ENCODE measurements at places on chromosomes 12 and 14.

DNA sequence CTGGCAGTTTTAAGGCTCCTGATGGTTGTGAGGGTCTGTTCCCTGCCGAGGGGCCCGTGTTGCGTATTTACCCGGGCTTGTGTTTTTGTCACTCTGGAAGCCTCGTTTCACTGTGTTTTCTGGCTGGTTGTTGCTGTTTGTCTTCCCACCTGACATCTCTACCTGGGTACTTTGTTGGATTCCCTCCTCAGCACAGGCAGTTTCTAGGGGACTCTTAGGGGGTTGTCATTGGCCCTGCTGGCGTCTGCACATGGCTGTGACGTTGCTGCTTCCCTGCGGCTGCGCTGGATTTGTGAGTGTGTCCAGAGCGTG, 6.4 kb downstream of the FBRSL1 start:
- DNase-seq = no peak

- DNase-seq = no peak
These were observed 87.5 kb downstream of the SETD3 start for GRCh38 chr14:99393059-99393655.

GRCh38 chr12:26233631-26234030, 38.3 kb downstream of the SSPN start:
- no peak for DNase-seq

DNA sequence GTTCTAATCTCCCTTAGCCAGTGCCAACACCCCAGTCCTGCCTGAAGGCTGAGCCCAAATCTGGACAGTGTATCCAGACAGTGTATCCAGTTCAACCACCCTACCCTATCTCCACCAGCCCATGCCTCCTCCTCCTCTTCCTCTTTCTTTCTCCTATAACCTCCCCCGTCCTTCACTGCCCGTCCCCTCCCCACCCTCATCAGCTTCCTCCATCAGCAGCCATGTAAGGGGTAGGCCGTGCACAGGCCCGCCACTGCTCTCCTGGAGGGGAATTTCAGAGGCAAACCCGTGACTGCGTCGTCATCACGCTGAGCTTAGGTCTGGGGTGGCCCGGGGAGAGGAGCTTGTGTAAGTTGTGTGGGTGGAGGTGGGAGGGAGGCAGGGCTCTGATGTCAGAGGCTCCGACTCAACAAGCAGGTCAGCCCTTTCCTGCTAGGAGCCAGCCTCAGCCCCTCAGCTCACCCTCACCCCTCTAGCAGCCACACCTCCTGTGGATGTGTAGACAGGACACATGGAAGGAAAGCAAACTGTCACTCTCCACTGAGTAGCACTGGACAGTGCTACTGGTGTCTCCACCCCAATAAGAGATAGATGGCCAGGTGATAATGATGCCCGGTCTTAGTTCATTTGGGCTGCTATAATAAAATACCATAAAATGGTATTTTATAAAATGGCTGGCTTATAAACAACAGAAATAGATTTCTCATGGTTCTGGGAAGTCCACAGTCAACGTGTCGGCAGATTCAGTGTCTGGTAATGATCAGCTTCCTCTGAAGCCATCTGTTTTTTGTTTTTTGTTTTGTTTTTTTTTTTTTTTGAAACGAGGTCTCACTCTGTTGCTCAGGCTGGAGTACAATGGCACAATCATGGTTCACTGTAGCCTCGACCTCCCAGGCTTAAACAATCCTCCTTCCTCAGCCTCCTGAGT, 50.5 kb downstream of the IRF2BPL start:
- no peak for DNase-seq

DNA sequence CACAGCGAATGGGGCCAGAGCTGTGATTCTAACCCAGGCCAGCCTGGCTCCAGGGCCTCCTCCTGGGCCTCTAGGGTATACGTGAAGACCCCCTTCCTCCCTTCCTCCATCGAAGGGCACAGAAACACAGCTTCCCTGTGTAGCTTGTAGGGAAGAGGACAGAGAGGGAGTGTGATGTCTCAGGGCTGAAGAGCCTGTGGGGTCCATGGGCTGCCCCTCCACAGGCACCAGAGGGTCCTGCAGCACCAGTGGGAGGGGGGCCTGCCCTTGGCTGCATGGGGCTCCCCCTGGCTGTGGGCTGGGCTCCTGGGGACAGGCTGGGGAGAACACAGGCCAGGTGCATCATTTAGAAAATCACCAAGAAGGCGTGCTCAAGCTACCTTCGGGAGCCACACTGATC, 178.5 kb downstream of the CALM1 start:
- no peak for DNase-seq

GRCh38 chr14:92635031-92635430, 113.4 kb downstream of the LGMN start:
- DNase-seq = peak; percentile 69

- DNase-seq = no peak
These were observed 11.3 kb upstream of the GNG2 start for GRCh38 chr14:51849097-51849496.

DNA sequence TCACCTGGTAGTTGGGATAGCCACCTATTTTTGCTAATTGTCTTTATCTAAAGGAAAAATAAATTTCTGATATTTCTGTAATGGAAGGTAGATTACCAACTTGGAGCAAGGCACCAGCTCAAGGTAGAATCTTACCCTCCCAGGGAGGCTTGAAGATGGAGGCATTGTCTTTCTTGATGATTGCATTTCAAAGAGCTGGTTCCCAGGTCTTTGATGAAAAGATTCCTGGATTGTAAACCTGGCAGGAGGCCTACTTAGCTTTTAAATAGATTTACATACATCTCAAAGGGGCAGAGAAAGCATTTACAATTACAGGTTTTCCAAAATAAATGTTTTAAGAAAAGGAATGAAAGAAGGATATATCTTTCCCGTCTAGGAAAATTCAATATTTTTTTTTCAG, 729.2 kb downstream of the LRFN5 start:
- DNase-seq = no peak

DNA sequence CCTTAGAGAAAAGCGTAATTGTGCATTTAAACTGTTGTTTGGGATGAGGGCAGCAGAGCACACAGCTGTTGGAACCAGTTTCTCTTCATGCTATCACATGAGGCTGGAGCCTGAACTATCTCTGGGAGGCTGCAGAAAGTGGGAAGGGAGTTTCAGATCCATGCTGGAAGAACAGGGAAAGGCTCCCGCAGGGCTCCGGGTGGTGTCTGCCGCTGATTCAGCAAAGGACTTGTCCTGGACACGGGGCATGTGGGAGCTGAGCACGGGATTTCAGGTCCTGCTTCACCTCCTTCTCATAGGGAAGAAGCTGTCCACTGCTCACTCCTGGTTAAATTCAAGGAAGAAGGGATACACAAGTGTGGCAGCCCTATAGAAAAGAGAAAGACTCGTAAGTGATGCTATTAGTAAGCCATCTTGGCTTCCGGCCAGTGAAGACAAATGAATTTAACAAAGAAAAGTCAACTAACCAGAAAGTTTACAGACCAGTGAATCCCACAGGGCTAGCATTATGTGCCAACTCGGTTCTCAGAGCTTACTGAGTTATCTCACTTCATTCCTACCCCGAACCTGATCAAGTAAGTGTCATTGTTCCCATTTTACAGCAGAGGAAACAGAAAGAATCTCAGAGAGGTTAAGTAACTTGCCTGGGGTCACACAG, 6.7 kb upstream of the FZD10 start:
- DNase-seq = no peak

DNA sequence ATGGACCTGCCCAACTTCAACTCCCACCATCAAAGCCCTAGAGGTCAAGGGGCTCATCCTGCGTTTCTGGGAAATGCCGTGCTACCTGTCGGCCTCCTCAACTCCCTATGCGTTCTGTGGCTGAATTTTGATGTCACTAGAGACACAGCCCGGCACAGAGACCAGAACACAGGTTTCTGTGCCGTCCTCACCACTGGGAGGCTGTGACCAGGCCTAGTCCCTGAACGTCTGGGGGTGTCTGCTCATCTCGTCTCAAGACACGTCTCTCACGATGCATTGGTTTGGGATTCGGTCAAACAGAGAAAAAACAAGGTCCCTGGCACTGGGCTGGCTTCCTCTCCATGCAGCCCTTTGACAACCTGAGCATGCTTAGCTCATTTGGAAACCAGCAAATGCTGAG, 33.5 kb downstream of the SLC15A4 start:
- DNase-seq = no peak

GRCh38 chr12:119008691-119009221, 27.4 kb downstream of the SRRM4 start:
- peak; percentile 61 for DNase-seq

GRCh38 chr12:70002097-70002911, 177.3 kb downstream of the MYRFL start:
- no peak for DNase-seq

GRCh38 chr14:53174918-53175317, 21.8 kb upstream of the DDHD1 start:
- DNase-seq = no peak

- no peak for DNase-seq
These were observed 132.5 kb upstream of the RFLNA start for GRCh38 chr12:124162151-124163110.

DNA sequence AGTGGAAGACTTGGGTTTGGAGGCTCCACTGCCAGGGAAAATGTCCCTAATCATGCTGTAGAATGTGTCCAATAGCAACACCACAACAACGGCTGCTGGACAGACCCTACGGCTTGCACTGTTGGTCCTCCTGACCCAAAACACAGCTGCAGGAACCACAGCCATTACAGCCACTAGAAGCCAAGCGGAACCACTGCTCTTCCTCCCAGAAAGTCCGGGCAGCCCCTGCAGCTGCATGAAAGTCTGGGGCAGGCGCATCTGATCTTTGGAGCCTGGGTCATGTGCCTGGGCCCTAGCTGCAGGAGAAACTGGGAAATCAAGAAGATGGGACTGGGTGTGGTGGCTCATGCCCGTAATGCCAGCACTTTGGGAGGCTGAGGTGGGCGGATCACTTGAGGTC, 124.7 kb upstream of the METAP2 start:
- DNase-seq = no peak

GRCh38 chr14:64723691-64724577, 19.7 kb downstream of the PLEKHG3 start:
- DNase-seq = no peak

GRCh38 chr14:53295372-53295771, 142.2 kb upstream of the DDHD1 start:
- DNase-seq = no peak

DNA sequence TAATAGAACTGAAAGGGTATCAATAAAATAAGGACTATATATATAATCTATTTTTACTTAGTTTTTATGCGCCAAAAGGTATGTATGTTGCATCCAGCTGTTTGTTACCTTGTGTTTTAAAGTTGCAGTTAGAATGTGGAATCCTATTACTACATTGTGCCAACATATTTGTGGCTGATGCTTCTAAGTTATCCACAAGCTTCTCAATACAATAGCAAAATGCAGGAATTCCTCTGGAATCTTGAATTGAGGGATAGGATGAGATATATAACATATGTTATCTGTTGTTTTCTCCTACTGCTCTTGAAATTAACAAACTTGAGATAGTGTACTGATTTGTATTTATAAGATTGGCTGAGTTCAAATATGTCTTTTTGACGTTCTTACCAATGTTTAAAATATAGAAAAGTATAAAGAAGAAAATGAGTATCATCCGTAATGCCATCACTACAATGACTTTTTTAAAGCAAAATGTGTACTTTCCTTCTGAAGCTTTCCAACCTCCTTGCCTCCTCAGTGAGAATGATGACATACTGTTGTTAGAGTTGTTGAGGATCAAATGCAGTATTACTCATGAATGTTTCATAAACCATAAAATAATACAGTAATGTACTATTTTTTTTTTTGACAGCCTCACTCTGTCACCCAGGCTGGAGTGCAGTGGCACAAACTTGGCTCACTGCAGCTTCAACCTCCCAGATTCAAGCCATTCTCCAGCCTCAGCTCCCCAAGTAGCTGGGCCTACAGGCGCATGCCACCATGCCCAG, 6.6 kb downstream of the RAP1B start:
- DNase-seq = no peak

Measured in NCI-H1092 (cell line).